ENCODE measurements at places on chromosomes 2 and 18.

GRCh38 chr2:196968516-196968915, 42.0 kb upstream of the PGAP1 start:
- no peak for ATAC-seq

DNA sequence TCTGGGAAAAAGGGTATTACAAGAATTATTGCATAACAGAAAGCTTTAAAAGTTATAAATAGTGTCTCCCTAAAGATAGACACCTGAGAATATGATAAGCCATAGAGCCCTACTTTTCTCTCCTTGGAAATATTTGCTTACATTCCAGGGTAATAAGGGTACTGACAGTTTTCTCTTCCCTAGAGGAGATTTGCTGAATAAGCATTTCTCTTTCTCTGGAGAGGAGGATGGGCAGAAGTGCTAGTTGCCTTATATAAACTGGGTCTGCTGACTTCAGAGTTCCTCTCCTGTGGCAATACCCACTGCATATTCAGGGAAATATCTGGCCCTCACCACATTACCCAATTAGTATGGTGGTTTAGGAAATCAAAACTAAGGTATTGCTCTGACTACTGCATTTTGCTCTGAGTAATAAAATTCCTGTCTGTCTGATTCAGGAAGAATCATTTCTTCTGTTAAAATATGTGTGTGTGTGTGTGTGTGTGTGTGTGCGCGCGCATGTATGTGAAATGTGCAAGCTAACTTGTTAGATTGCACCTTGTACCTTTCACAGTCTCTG, 1391.3 kb downstream of the DSC3 start:
- ATAC-seq, result no peak

GRCh38 chr18:75507636-75508035, 80.1 kb upstream of the SMIM21 start:
- ATAC-seq, result no peak

DNA sequence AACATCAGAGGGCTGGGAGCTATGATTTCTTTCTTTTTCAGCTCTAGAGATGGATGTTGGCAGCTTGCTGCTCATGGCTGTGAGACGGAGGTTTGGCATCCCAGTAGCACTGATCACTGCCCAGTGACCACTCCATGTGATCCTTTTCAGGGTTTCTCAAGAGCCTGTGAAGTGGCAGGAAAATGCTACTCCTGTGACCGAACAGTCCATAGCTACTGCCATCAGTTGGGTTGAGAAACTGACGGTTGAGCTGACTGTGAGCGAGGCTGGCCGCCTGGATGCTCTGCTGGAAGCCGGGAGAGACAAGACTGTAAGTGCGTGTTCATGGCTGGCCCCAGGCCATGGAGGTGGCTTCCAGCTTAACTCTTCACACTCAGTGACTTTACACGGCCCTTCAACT, 34.2 kb downstream of the VWA3B start:
- ATAC-seq, result no peak

GRCh38 chr2:64404002-64404731, 49.8 kb upstream of the LGALSL start:
- no peak for ATAC-seq

GRCh38 chr18:30903566-30903965, 139.0 kb downstream of the DSC3 start:
- ATAC-seq, result no peak

- ATAC-seq, result no peak
Measured at GRCh38 chr2:30221531-30221930, 9.8 kb upstream of the LBH start.

- no peak for ATAC-seq
Measured at GRCh38 chr2:223000872-223001796, 50.9 kb upstream of the KCNE4 start.
